ENCODE measurements at places on chromosomes 2 and 18. TPM values are rescaled to one million over a fixed set of nuclear protein-coding genes. Genes with fewer than 3 reads are reported as not detected.
A peak's percentile ranks its signal among the peaks of the same experiment; 100 is the strongest.

Gene CD28
- total RNA-seq = not detected

Gene SH3RF3
- total RNA-seq = 2.5 TPM

Gene SLC19A3
- total RNA-seq = 11.4 TPM

Gene CCDC85A
- total RNA-seq = 1.9 TPM

Gene ANKRD30B
- total RNA-seq = not detected

DNA sequence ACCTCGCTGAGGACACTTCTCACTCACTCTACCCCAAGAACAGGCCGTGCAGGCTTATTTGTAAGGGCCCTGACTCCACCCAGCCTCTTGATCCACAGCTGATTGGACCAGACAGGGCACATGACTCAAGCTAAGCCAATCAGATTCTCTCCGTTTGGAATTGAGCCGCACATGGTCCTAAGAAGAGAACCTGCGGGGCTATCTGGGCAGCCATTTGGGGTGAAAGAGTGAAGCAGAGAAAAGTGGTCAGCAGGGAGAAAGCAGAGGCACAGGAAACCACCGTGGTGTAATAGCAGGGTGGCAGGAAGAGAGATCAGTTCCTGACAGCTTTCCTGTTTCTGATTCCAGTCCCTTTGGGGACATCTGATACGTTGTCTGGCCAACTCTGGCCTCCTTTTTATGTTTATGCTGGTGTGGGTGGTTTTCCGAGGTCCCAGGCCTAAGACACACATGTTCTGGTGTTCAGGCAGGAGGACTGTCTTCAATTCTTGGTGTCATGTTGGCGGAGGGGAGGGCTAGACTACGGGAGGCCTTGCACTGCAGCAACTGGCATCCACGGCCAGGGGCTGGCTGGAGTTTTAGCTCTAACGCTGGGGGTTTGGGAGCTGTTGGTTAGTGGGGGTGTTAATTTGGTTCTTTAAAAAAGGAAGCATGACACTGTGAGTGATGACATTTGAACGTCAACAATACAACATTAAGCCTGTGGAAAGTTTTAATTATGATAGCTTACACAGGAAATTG is 26.1 kb upstream of the SPTBN1 start:
- peaks cover 36% of the 10 kb centered on the region for H3K4me1 ChIP-seq
- no peaks in the 10 kb centered on the region for H3K36me3 ChIP-seq
- no peak overlapping the region for H3K4me3 ChIP-seq
- peak overlapping the region; percentile 44 for H3K27ac ChIP-seq
- no peak for DNase-seq
- H3K27me3 ChIP-seq = no peaks in the 10 kb centered on the region

- no peaks in the 10 kb centered on the region for H3K36me3 ChIP-seq
- no peaks in the 10 kb centered on the region for H3K4me1 ChIP-seq
- no peak overlapping the region for H3K4me3 ChIP-seq
- no peaks in the 10 kb centered on the region for H3K27me3 ChIP-seq
Measured at GRCh38 chr2:95269036-95269680, 5.1 kb upstream of the PROM2 start.

- DNase-seq = peak; percentile 53
- H3K36me3 ChIP-seq = no peaks in the 10 kb centered on the region
- peak overlapping the region; percentile 70 for H3K4me3 ChIP-seq
- H3K27me3 ChIP-seq = peaks cover 26% of the 10 kb centered on the region
- H3K4me1 ChIP-seq = peaks cover 14% of the 10 kb centered on the region
Measured at GRCh38 chr2:98730053-98730706, 752 bp downstream of the MGAT4A start.

GRCh38 chr2:3634596-3635121 is 23.3 kb upstream of the ALLC start:
- H3K4me1 ChIP-seq = peaks cover 2% of the 10 kb centered on the region
- H3K27ac ChIP-seq = no peak overlapping the region
- no peak overlapping the region for H3K4me3 ChIP-seq
- peak; percentile 26 for DNase-seq
- H3K36me3 ChIP-seq = no peaks in the 10 kb centered on the region
- H3K27me3 ChIP-seq = peaks cover 40% of the 10 kb centered on the region

- peak overlapping the region; percentile 77 for H3K27ac ChIP-seq
- no peaks in the 10 kb centered on the region for H3K27me3 ChIP-seq
- H3K4me1 ChIP-seq = peaks cover 73% of the 10 kb centered on the region
- no peak overlapping the region for H3K4me3 ChIP-seq
- H3K36me3 ChIP-seq = no peaks in the 10 kb centered on the region
Measured at GRCh38 chr2:218328294-218328693, 28.4 kb upstream of the CATIP start.
